Hematopoietic multipotent progenitor cell treated with erythropoietin and hydrocortisone succinate and interleukin-3 and kit ligand, for 8 days (in vitro differentiated cells): ENCODE measurements at places on chromosomes 3 and 15.

- DNase-seq: no peak
Measured at GRCh38 chr3:24832891-24833290, 338.2 kb upstream of the THRB start.

GRCh38 chr3:188077160-188077799, 76.7 kb upstream of the LPP start:
- no peak for DNase-seq

GRCh38 chr3:143037867-143038266, 36.5 kb downstream of the U2SURP start:
- peak; percentile 32 for DNase-seq

DNA sequence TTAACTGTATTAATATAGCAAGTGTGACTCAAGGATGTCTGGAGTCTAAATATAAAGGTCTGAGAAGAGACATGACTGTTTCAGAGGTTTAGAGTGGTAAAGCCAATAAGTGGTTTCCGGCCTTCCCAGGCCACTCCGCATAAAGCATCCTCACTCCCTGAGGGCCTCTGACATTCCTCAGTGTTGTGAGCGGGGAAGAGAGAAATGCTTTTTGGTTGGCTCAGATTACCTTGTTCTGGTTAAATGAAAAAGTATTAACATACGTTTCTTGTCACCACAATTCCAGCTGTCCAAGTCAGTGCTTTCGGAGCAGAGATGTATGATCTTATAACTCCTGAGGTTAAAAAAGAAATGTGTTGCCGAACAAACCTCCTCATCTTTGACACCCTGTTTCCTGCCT, 103.8 kb downstream of the RBMS3 start:
- DNase-seq: no peak

- peak; percentile 55 for DNase-seq
Measured at GRCh38 chr15:92097474-92098178, 244.1 kb downstream of the SLCO3A1 start.

GRCh38 chr3:167978486-167978885, 117.2 kb downstream of the GOLIM4 start:
- peak; percentile 22 for DNase-seq
